ENCODE measurements at places on chromosomes 4 and X. TPM values are rescaled to one million over a fixed set of nuclear protein-coding genes. Genes with fewer than 3 reads are reported as not detected.
A peak's percentile ranks its signal among the peaks of the same experiment; 100 is the strongest.

GRCh38 chr4:140277576-140277975, 95.9 kb upstream of the SCOC start:
- DNase-seq: no peak

DNA sequence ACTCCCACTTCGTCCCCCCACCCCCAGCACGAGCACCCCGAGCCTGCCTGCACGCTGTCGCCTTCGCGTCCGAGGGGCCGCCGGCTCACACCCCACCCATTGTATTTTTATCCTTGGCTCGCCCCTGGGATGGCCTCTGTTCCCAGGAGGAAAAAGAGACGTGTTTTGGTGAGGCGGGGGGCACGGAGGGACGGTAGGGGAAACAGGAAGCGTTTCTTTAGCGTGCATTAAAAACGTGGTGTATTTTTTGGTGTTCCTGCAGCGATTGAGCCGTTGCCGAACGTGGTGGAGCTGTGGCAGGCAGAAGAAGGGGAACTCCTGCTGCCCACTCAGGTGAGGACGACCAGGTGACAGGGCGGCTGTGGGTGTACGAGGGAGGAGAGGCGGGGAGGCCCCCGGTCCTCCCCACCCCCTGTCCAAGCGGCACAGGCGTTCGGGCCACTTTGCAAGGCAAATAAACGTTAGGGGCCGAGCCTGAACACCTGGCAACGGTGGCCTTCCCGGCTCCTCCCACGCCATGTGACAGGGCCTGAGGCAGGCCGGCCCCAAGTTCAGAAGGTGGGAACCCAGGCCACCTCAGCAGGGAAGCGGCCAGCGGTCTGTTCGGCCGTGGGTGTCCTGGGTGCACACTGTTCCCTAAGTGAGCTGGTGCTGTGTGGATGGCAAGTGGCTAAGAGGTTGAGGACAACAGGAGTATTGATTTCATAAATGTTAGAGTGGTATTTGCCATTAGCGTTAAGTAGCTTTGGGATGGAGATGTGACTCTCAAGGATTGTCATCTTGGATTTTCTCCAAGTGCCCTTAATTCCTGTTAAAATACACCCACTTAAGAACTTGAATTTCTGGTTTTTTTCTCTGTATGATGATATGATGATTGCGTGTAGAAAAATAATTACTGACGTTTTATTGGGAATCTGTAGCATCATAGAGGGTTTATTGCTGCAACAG, 1.1 kb downstream of the TMEM131L start:
- no peak for DNase-seq

DNA sequence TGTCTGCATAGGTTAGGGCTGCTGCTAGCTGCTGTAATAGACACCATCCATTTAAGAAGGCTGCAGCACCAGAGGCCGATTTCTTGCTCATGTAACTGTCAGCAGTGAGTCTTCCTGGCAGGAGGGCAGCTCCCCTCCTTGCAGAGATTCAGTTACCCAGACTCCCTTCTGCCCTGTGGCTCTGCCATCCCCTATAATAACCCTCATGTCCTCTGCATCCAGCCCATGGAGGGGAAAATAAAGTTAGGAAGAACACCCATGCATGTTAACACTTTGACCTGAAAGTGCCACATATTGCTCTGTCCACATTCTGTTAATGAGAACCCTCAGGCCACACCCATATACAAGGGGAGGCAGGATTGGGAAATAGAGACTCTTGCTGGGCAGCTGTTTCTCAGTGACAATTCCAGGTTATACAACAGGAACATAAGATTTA, 5.4 kb downstream of the STBD1 start:
- peak; percentile 32 for DNase-seq

DNA sequence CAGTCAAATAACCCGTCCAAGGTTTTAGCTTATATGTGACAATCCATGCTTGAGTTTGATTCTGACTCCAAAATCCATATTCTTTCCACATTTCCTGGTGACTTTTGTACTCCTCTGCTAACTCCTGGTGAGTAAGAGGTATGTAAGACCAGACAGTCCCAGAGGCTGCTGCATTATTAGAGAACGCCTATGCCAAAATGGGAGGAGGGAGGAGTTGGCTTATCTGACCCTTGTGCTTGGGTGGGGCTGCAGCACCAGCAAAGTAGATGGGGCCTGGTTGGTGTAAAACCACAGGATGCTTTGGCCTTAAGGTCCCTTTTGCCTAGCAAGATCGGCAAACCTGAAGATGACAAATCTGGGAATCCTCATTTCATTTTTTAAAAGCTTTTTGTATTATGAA, 9.1 kb upstream of the RNF212 start:
- no peak for DNase-seq

GRCh38 chr4:38181286-38181685, 221.1 kb downstream of the PTTG2 start:
- no peak for DNase-seq

GRCh38 chr4:80074651-80075050, 1.6 kb upstream of the ANTXR2 start:
- no peak for DNase-seq

DNA sequence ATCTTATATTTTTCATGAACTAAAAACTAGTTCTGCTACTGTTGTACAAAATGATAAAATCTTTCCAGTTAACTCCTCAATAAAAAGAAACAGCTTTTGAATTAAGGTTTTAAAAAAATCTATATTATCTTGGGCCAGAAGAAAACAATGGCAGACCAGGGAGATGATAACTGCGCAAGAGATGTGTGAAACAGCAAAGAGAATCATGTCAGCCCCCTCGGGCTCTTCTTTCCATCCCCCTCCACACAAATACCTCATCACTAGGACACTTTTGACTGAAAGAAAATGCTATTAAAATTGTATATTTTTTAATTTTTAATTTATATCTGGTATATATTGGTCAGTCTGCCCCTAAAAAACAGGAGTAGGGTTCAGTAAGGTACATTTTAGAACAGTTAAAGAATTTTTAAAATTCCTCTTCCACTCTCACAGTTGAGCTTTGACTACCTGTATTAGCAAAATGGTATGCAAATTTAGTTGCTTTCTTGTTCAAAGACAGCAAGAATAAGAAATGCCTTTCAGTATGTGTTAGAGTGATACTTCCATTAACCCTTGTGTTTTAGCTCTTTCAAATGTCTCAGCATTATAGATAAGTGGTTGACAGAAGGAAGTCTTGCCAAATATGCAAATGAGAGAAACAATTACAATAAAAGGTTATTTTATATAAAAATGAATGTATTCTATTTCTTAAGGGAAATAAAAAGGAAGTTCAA, 36.4 kb upstream of the LCORL start:
- no peak for DNase-seq

DNA sequence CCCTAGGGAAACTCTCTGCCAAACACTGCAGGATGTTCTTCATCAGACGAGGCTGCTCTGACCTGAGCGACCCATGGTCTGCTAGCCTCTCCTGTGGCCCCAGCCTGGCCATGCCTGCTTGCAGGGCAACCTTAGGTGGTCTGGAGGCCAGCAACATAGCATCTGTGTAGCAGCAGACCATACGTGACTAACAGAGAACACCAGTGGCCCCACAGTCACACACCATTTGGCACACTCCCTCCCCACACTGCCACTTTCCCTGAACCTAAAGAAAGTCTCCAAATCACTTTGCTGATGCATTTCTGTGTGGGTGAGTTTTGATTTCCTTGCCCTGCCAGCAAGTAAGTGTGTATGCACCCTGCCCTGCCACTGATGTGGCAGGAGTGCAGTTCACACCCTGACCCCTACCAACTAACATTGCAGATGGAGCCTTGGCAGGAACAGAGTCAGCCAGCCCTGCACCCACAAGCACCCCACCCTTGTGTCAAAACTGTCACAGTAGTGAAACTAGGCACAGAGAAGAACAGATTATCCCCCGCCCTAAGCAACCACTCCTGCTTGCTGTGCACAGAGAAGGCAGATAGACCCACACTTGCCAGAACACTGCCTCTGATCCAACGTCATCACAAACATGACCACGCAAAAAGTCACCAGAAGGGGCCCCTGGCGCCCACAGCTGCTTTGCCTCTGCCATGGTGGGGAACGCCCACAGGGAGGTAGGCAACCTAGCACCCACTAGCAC, 249.1 kb downstream of the SPIN4 start:
- no peak for DNase-seq

DNA sequence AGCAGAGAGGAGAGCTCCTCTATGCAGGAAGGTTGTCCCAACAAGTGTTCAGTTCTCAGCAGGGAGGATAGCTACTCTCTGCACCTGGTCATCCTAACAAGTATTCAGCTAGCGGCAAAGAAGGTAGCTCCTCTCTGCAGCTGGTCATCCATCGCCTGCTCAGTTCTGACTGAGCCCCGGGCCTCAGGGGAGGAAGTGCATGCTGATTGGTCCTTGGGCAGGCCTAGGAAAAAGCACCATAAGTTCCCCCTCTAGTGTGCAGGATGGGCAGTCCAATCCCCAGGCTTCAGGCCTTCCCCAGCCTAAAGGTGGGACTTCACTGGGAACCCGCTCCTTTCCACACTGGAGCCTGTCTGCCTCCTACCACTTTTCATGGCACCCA, 4.4 kb upstream of the FBXW7 start:
- no peak for DNase-seq

DNA sequence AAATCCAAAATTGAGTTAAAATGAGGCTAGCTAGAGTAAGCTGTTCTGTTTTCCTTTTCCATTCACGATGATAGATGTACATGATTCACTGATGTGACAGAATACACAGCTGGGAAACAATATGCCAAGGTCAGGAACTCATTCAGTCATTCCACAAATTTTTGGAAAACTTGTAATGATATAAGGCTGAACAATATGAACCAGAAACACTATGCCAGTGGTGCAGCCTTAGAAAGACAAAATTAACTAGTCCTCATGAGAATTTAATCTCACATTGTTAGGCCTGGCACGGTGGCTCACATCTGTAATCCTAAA, 50.0 kb upstream of the NDST3 start:
- no peak for DNase-seq

DNA sequence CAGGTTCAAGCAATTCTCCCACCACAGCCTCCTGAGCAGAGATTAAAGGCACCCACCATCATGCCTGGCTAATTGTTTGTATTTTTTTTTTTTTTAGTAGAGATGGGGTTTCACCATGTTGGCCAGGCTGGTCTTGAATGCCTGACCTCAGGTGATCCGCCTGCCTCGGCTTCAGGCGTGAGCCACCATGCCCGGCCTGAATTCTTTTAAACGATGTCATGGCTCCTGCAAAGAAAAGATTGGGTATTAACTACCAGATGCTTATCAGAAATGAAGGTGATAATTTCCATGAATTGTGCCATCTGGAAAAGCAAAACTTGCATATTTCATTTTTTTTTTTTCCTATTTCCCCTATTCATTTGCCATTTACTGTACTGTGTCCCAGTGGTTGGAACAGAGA, 195.7 kb upstream of the IGFBP7 start:
- no peak for DNase-seq

DNA sequence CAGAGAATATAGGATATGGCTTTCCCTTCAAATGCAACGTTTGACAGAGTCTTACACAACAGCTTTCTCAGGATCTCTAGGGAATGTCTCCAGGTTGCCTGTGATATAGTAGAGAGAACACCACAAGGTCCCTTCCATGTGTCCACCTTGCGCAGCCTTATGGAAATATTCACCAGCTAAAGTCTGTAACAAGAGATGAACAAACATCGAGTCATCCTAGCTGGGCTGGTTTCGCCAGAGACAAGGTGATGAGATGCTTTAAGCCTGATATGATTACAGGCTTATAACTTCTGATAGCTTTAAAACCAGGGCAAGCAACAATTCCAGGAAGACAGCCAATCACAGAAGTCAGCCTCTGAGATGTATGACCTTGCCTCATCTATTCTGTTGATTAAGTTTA, 83.8 kb downstream of the SEL1L3 start:
- no peak for DNase-seq

DNA sequence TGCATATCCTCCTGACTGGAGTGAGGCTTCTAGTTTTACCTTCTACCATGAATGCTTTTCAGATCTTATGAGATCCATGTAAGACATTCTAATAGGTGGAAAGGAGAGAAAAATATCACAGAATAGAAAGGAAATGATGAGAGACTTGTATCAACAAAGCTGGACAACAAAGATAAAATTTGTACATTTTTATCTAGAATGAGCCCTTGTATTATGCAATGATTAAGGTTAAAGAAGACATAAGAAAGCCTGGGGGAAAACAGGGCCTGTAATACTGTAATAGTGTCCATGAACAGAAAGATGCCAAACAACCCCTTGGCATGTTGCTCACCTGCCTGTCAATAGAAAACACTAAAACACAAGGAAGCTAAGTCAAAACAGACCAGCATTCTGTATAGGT, 44.2 kb upstream of the SCRG1 start:
- DNase-seq: no peak

GRCh38 chr4:57048590-57049304, 61.4 kb downstream of the IGFBP7 start:
- no peak for DNase-seq

GRCh38 chr4:68906780-68907137, 44.8 kb downstream of the UGT2A3 start:
- DNase-seq: no peak

GRCh38 chr4:2791518-2792395, 1.1 kb upstream of the SH3BP2 start:
- DNase-seq: peak; percentile 71

DNA sequence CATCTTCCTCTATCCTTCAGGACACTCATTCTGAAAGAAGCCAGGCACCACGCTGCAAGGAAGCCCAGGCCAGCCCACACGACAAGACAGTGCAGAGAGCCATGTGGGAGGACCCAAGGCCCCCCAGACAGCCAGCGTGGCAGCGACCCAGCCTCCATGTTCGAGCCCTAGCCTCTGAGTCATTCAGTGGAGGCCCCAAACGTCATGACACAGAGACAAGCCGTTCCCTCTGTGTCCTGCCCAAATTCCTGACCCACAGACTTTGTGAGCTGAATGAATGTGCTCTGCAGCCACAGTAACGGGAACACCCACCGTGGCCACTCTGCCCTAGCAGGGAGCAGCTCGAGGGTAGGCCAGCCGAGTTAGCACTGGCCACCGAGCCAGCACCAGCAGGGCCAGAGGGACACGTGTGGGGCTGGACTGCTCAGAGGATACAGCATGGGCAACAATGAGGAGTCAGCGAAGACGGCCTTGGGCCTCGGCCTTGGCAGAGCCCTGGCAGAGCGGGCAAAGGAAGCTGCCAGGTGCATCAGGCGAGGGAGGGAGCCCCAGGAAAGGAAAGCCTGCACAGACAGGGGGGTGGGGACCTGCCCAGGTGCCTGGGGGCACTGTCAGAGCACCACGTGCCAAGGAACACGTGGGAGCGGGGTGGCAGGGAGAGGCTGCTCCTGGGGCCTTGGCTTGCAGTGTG, 8.6 kb downstream of the BLOC1S4 start:
- DNase-seq: no peak

- DNase-seq: no peak
These were observed 672.8 kb upstream of the GALNT7 start for GRCh38 chr4:172495769-172496168.

- no peak for DNase-seq
These were observed 36.9 kb upstream of the ATOH1 start for GRCh38 chr4:93791570-93792195.

- DNase-seq: no peak
These were observed 11.1 kb downstream of the STARD8 start for GRCh38 chrX:68658530-68658929.

- DNase-seq: no peak
These were observed 461 bp downstream of the FBXW7 start for GRCh38 chr4:152535360-152535902.

- DNase-seq: no peak
These were observed 12.8 kb upstream of the LIMCH1 start for GRCh38 chr4:41525129-41525528.

USP27X gene
- total RNA-seq: 2.1 TPM

PLCXD1 gene
- 3.1 TPM for total RNA-seq

FAM184B gene
- not detected for total RNA-seq

ASB9 gene
- total RNA-seq: 1.4 TPM

CT45A2 gene
- total RNA-seq: not detected

BTC gene
- total RNA-seq: 2.9 TPM

EXOC1L gene
- not detected for total RNA-seq

NEUROG2 gene
- total RNA-seq: not detected

SSX3 gene
- total RNA-seq: not detected

SLC39A8 gene
- 24.8 TPM for total RNA-seq

RPA4 gene
- 1.4 TPM for total RNA-seq

Measured in posterior vena cava (tissue), 2 donors.